ENCODE measurements at places on chromosomes 1 and 21.

GRCh38 chr1:209869291-209870149 is 41.7 kb downstream of the UTP25 start:
- DNase-seq: no peak

DNA sequence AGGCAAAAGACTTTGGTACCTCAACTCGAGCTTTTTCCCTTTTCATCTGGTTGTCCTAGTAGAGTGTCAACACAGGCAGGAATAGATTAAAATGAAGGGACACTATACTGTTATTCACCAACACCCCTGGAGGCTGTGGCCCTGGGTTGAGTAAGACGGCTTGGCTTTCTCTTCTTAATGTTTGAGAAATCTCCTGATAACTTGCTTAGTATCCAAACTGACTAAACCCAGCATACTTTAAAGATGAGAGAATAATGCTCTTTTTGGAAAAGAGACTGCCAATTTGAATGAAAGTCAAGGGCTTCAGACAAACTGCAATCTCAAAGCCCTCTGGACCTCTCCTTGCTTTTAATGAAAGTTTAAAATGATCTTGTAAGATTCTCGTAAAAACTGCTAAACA is 2.6 kb upstream of the SLC30A1 start:
- no peak for DNase-seq

- no peak for DNase-seq
These were observed 19.7 kb downstream of the NFIA start for GRCh38 chr1:61102041-61102440.

DNA sequence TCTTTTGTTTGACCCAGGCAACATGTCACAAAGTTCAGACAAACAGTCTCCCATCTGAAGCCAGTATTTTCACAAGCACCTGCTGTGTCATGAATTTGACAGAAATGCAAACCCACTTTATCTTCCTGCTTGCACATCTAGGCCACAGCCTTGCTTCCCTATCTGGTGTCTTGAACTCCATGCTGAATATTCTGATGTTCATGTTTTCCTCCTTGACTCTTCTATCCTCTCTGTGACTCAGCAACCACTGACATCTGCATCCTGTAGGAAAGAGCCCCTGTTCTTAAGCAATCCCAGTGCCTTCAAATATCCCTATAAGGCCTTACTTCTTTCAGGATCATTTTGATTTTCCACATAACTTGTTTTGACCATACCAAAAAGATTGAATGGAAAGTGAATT is 6.5 kb downstream of the CD55 start:
- no peak for DNase-seq

DNA sequence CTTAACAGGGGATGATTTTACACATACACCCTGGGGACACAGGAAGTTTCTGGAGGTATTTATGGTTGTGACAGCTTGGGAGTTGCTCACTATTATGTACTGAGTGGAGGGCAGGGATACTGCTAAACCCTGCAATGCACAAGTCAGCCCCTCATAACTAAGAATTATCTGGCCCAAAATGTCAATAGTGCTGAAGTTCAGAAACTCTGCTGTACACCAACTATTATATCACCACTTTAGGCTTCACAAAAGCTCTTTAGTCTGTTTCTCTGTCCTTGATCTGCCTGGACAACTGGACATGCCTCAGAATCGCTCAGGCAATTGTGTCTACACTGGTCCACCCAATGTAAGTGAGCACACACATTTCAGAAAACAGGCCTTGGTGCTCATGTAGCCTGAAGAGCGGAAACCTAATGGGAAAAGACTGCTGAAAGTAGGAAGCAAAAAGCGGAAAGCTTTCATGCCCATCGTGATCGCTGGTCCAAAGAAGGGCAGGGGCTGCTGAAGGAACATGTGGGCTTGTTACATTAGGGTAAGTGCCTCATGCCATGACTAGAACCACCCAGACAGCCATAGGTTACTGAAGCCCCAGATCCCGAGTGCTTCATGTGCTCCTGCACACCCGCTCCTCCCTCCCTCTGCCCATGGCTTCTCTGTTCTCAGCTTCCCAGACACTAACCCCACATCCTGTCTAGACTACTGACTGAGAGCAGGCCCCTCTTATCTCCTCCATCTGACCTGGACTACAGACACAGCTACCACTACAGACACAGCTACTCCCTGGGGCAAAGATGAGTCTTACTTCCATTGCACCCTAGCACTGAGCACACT is 73.5 kb downstream of the LRIG2 start:
- no peak for DNase-seq

DNA sequence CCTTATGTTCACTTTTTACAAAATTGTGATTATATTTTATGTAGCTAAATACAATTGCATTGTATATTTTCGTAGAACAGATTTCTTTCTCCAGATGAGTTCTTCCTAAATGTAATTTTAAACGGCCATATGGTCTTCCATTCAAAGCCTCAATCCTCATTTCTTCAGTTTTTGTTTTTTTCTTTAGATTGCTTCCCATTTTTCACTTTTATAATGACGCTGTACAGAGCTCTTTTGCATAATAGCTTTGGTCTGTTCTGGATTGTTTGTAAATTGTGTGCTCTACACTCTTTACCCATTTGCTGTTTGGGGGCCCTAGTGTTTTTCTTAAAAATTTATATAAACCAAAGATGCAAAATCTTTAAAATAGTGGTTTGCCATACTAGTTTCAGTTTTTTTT is 27.8 kb downstream of the AVPR1B start:
- DNase-seq: no peak

DNA sequence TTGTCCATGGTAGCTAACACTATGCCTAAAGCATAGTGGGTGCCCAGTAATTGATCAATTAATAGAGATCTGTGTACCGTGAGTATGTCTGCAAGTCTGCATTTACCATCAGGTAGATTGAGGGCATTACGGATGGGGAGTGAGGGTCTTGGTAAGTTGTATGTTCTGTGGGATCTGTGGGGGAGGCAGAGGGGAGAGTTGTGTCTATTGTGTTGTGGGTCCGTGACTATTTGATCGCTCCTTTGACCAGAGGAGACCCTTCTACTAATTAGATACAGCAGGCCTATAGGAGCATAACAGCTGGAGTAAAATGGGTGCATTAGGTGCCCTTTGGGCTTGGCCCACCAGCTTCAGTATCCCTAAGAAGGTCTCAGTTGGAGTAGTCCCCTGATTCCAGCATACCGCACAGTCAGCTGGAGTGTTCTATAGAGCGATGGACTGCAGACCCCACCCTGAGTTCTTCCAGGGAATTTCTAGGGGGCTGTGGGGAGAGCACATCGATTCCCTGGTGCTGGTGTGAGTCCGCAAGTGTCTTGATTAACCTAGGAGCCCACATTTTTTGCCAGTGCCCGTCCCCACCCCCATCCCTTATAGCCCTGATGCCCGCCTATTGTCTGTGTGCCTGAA is 55.9 kb downstream of the RHBG start:
- no peak for DNase-seq

Measured in neuronal stem cell (in vitro differentiated cells).